ENCODE measurements at places on chromosomes 3 and 15. TPM values are rescaled to one million over a fixed set of nuclear protein-coding genes. Genes with fewer than 3 reads are reported as not detected.

- no peak for DNase-seq
These were observed 401.3 kb upstream of the CFAP20DC start for GRCh38 chr3:59450946-59451763.

DNA sequence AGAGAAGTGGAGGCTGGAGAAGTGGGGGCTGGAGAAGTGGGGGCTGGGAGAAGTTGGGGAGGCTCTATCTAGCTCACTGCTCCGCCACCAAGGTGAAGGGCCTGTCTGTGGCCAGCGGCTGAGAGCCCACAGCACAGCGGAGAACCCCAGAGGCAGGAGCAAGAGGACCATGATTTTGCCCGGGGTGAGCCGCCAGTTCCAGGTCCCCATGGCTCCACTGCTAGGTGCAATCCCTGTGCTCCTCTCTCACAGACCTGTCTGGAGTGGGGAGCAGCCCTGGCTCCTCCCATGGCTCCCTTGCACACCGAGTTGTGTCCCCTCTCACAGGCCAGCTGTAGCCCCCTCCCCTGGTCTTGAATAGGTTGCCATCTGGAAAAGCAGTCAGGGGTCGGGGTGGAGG, 4.7 kb upstream of the NRROS start:
- no peak for DNase-seq

Gene NPAP1
- 0.27 TPM for polyA plus RNA-seq

DNA sequence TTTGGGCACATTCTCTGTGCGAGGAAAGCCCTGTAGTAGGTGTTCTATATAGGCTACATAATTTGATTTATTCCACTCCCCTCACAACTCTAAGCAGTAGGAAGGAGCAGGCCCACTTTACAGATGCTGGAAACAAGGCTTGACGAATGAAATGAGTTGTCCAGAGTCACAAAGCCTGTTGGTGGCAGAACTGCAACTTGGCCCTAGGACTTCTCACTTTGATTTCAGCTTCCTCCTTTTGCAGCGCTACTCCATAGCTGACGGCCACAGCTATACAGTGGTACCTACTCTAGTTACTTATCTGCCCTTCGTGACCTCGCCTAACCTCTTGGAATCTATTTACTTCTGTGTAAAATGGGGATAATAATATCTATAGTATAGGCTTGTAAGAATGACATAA, 2.5 kb upstream of the IRAK2 start:
- no peak for DNase-seq

- DNase-seq, result no peak
These were observed 27.1 kb downstream of the STARD9 start for GRCh38 chr15:42602501-42602900.

GRCh38 chr3:51681453-51681852, 10.4 kb downstream of the TEX264 start:
- DNase-seq, result no peak

Gene GPR87
- polyA plus RNA-seq, result 0.11 TPM

Gene ADAMTS7
- 35.1 TPM for polyA plus RNA-seq

GRCh38 chr15:61888074-61888780, 172.0 kb downstream of the VPS13C start:
- DNase-seq, result no peak

DNA sequence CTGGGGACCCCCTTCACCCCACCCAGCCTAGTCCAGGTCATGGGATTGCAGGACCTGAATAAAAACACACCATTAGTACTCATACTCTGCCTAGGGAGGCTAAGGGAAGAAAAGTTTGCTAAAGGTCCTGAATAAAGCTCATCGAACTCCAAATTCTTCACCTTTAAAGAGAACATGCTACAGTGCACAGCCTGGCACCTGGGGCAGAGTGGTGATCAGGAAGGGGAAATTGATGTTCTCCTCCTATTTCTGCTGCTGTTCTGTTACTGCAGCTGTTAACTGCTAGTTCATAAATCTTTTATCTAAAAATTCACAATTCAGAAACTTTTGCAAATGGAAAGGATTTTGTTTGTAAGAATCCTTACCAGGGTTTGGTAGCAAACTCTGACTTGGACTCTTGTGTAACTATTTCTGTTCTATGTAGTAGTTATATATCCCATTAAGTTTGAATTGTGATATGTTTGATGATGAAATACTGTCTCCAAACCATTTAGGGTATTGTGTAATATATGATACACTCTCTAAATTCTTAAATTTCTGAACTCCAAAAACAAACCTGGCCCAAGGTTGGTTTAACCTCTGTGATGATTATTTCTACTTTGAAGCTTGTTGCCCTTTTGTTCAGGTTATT, 27.9 kb downstream of the MCTP2 start:
- DNase-seq, result no peak

DNA sequence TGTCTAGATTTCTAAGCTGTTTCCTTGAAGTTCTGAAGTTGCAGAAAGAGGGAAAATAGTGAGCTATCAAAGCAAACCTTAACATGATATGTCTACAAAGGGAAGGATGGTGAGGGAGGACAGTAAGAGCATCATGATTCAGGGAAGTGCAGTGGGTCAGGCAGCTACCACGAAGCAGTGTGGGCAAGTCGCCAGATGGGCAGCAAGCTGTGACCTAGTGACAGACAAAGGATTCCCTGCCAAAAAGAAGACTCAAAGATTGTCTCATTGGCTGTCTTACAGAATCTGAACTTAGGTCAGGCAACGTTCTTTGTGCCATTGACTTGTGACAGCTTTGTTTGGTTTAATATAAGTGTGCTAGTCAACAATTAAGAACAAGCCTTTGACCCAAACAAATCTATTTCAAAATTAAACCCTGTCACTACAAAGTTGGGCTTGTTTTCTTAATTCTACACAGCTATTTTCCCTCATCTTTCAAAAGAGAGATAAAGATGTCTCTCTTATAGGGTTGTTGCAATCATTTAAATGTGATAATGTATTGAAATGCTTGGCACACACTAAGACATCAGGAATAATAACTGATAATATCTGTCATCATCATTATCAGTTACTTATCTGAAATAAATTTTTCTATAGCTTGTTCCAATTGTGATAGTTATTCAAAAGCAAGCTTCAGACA, 153.3 kb downstream of the ECT2 start:
- DNase-seq, result no peak
